Activated T-cell treated with anti-CD3 and anti-CD28 coated beads for 24 hours (primary cell): ENCODE measurements at places on chromosomes 1 and 21.

DNA sequence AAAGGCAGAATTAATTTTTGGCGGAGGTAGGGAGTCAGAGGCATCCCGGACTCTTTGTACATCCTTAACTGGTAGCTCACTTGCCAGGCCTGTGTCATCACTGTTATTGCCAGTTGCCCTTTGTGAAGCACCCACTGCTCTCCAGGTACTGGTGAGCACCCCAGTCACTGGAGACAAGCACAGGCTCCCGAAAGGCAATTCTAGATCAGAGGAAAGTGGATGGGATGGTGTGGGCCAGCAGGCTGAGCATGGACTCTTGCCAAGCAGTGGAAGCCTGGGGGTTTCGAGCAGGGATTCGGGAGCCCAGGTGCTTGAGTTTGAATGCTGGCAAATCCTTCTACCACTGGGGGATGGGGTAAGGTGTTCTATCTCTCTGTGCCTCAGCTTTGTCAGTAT is 551.1 kb downstream of the MATN1 start:
- DNase-seq = no peak

DNA sequence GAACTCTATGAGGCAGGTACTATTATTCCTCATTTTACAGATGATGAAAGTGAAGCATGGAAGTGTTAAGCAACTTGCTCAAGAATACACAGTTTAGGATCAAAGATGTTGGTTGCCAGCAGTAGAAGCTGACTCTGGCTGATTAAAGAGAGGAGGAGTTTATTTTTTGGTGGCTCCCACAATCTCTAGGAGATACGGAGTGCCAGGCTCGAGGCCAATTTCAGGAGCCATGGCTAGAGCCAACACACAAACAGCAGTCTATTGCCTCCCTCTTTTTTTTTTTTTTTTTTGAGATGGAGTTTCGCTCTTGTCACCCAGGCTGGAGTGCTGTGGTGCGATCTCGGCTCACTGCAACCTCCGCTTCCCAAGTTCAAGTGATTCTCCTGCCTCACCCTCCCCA is 19.6 kb downstream of the TTF2 start:
- DNase-seq = no peak

GRCh38 chr1:226406401-226406881 is 1.5 kb downstream of the PARP1 start:
- no peak for DNase-seq

DNA sequence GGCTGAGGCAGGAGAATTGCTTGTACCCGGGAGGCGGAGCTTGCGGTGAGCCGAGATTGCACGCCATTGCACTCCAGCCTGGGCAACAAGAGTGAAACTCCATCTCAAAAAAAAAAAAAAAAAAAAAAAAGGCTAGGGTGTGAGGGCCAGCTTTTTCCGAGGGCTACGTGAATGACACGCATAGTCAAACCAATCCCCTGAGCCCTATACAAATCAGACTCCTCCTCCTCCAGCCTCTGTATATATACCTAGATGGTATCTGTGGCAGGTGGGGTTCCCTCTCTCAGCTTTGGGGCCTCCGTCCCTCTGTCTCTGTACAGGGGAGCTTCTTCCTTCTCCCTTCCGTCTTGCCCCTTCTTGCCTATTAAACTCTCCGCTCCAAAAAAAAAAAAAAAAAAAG is 6.7 kb downstream of the S100A16 start:
- no peak for DNase-seq

DNA sequence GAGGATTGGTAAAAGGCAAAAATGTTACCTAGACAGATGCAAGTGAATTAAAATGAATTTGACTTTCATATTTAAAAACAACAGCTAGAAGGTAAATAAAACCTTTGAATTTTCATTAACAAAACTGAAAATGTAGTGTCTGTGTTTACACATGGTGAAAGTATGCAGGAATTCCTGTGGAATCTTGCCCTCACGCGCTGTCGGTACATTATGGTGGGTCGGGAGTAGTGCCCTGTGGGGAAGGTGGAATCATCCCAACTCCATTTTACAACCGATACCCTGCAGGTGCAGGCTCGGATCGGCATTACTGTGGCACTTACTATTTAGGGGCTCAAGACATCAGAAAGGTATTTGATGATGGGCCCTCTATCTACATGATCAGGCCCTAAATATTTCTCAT is 197.2 kb upstream of the MAP1LC3C start:
- no peak for DNase-seq

DNA sequence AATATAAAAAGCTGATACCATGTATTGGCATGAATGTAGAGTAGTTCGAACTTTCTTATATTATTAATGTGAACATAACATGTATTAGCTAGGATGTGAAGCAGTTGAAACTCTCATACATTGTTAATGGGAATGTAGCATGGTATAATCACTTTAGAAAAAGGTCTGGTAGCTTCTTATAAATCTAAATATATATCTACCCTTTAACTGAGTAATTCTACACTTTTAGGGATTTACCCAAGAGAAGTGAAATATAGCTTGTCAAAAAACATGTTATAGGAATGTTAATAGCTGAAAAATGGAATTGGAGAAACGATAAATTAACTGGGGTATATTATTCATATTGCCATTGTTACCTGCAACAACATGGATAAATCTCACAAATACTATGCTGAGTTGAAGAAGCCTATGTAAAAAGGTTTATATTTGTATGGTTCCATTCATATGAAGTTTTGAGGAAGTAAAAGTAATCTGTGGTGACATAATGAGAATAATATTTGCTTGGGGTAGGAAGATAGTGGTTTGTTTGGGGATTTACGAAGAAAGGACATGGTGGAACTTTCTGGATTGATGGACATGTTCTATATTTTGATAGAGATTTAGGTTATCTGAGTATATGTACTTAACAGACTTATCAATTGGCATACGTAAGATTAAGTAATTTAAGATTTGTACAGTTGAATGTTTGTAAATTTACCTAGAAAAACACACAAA is 76.6 kb downstream of the MAST2 start:
- no peak for DNase-seq

DNA sequence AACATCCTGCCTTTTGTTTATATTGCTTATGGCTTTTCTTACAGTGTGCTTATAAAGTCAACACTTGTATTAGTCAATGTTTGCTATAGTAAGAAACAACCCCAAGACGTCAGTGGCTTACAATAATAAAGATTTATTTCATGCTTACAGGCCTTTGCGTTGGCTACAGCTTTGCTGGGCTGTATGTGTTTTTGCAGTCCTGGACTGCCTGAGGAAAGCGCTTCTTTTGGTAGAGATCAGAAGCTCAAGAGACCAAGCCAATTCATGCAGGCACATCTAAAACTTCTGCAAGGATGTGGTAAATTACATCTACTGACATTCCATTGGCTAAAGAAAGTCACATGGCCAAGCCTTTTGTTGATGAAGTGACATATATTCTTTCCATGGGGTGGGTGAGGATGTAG is 17.5 kb upstream of the PRKAA2 start:
- DNase-seq = no peak

DNA sequence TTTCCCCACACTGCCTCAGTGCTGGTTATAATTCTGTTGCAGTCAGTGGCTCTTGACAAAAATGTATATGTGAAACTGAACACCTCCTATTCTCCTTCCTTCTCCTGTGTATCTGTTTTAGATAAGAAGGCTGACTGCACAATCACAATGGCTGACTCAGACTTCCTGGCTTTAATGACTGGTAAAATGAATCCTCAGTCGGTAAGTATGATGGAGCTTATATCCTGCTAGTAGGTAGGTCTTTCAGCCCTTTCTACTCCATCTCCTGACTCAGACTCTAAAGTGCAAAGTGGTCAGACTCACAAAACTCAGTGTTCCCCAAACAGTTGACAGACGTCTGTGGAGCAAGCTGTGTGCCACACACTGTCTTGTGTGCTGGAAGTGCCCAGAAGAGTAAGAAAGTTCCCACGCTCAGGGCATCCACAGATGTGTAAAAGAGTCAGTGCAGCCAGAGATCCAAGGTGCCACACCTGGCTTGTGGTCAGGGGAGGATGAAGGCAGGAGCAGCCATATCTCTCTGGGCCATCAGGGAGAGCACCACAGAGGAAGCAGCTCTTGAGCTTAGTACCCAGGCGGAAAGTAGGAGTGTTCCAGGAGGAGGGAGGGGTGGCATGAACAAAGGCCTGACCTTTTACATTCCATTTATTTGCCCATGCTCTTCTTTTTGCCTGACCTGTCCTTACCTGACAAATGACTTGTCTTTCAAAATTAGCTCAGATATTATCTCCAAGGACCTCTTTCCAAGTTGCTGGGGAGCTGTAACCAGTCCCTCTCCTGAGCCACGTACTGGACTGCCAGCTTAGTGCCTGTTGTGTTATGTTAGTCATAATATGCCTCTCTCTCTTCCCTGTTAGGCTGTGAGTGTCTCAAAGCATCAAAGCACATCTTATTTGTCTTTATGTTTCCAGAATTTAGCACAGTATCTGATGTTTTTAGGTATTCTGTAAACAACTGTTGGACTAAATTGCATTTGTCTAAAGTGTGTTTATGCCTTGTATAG is 14.0 kb upstream of the PODN start:
- DNase-seq = no peak

DNA sequence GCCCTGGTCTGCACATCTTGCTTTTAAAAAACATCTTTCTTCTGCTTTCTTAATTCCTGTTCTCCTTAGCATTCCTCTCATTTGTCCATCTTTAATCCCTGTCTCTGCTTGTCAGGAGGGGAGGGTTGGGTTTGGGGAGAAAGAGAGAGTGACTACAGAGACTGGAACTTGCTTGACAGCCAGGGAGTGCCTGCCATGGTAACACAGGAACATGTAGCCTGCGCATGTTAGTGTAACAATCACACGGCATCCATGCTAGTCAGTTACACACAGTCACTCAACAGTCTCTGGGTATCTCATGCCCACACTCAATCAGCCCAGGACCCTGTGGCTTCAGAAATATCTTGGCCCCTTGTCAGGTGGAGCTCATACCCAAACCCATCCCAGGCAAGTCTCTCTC is 818 bp upstream of the TFAP2E start:
- DNase-seq = no peak
